Stimulated activated naive CD8-positive, alpha-beta T cell treated with anti-CD3 and anti-CD28 coated beads, Interleukin-15, Interleukin-2, amounts not matched to agents 100 U/mL and 50 U/mL, for 24 hours (primary cell): ENCODE measurements at places on chromosomes 1 and 21.

GRCh38 chr1:1906185-1907097 lies 8.6 kb upstream of the CALML6 start:
- peak; percentile 82 for DNase-seq

- no peak for DNase-seq
These were observed 63.4 kb upstream of the TARBP1 start for GRCh38 chr1:234542211-234542850.

DNA sequence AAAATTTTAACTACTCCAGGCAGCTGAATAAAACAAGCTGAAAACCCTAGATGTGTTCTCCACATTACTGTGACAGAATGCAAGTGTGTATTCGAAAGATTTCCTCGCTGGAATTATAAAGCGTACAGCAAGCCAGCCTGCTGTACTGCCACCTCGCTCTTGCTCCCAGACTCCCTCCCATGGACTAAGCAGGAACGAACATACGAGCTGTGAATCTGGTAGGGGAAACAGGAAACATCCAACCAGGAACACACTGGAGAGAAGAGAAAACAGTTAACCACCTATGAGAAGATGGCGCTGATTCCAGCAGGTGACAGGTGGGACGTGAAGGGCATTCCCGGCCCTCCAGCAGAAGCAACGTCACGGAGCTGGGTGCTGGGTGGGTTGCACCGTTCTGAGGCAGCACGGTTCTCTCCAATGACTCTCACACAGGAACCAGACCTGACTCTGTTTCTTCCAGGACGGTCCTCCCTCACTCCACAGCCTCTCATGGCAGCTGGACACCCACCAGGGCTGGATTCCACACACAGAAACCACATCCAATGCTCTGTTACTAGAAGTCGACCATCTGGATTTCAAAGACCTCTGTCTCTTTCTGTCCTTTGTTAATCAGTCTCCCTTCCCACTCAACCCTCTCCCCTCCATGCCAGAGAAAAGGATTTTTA lies 219.2 kb downstream of the RERE start:
- no peak for DNase-seq

DNA sequence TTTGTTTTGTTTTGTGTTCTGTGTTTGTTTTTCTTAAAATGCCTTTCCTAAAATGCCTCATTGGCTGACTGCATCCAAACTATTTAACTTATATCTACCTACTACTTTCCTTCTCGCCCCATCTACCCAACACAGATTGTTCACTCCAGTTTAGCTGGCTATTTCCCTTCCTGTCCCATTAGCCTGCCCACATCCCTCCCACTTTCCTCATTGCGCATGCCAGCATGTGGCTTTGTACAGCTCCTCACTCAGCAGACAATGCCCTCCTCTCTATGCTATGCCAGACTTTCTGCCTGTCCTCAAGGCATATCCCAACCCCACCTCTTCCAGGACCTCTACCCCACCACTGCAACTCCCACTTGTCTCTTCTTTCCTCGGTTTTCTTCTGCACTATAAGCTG lies 94.7 kb upstream of the C1orf21 start:
- no peak for DNase-seq
